Stimulated activated CD8-positive, alpha-beta memory T cell treated with anti-CD3 and anti-CD28 coated beads, Interleukin-15, amount 100 ng/mL, for 4 hours (primary cell): ENCODE measurements at places on chromosomes 16 and 17.

DNA sequence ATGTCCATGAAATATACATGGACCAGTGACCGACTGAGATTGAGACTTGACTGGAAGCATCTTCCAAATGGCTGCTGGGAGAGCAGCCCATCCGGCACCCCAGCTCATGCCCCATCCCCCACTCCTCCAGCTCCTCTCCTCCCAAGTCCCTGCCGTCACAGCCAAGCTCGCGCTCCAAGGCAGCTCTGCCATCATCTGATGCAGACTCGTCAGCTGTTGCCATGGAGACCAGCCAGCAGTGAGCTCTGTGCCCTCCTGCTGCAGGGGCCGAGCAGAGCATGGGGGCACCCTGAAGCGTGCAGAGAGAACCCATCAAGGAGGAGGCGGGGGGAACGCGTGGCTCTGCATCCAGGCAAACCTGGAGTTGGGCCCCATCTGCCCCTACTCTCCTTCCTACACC is 74.5 kb upstream of the TNRC6C start:
- DNase-seq, result no peak

GRCh38 chr16:55949518-55949917 is 74.3 kb upstream of the CES5A start:
- DNase-seq, result no peak

DNA sequence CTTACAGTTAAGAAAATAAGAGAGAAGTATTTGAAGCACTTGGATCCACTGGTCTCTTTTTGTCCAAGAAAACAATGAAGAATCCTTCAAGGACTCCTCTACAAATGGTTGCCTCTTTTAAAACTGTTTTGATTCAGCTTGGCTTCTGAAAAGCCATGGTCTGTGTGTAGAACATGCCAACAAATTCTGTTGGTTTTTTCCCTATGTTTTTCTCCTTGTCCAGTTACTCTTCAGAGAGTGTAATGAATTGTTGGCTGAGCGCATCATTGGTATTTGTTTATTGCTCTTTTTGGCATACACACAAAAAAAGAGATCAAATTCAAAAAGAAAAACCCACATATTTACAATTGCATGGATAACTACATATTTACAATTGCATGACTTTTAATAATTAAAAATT is at the start of gene ABCA10:
Gene ABCA10, minus strand, starts transcription at position 249 of the 400 bp plus-strand sequence. CDS start 3,466 bp downstream, outside the sequence.
- no peak for DNase-seq

DNA sequence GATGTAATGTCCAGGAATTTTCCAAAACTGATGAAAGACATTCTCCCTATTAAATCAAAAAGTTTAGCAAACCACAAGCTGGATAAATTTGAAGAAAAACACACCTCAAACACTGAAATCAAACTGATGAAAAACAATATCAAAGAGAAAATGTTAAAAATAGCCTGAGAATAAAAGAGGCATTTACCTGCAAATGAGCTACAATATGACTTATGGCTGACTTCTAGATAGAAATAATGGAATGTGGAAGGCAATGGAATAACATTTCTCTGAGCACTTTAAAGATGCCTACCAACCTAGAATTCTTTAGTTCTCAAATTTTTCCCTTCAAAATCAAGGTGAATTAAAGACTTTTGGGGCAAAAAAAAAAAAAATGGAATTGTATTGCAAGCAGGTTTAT is 52.4 kb upstream of the HSBP1 start:
- DNase-seq, result no peak

DNA sequence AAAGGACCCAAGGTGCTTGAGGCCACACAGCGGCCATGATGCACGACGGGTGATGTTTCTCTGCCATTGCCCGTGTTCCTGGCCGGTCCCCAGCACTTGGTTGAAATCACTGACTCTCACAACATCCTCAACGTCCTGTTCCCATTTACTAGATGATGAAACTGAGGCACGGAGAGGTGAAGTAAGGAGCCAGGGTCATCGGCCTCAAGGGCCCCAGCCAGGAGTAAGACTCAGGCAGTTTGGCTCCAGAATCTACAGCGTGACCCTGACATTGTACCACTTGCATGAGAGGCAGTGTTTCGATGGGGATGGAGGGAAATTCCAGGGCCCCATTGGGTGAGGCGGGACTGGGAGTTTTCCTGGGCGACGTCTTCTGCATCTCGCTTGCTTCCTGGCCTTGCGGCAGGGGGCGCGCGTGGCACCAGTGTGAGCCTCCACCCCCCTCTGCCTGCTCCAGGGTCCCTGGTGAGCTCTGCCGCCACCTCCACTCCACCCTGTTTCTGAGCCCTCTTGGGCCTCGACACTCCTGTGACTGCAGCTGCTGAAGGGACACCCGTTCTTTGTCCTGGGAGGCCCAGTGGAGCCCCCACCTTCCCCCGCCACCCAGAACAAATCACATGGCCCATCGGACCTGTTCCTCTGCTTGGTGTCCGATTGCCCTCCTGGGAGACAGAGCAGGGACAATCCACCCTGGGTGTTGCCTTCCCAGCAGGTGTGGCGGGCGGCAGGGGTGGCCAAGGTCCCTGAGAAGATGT is 133.0 kb upstream of the GSE1 start:
- no peak for DNase-seq

DNA sequence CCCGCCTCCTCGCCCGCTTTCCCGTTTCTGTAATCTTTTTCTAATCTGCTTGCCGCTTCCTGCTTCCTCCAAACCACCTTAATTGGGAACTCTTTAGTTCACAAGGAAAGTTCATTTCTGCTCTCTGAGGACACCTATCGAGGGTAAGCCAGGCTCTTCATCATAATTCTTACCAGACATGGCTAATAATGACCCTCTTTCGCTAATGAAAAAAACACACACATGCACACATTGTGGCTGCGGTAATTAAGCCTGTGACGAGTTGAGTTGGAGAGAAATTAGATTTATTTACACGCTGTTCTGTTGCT is 100.6 kb downstream of the ZNF423 start:
- DNase-seq, result no peak

DNA sequence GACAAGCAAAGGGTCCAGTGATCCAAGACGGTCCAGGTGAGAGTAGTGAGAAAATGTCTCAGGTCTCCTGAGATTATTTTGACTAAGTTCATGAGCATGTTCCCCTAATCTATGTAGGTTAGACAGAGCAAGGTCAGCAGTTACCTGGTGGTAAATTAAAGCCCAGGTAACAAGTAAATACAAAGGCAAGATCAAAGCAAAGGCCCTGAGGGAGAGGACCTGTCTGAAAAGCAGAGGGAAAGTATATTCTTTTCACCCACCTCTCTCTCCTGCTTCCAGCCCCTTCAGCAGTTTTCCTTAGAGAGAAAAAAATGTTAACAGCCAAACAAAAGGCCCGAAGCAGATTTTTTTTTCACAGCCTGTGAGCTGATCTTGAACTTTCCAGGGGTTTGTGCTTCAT is 302.7 kb downstream of the MAP2K6 start:
- DNase-seq, result no peak

DNA sequence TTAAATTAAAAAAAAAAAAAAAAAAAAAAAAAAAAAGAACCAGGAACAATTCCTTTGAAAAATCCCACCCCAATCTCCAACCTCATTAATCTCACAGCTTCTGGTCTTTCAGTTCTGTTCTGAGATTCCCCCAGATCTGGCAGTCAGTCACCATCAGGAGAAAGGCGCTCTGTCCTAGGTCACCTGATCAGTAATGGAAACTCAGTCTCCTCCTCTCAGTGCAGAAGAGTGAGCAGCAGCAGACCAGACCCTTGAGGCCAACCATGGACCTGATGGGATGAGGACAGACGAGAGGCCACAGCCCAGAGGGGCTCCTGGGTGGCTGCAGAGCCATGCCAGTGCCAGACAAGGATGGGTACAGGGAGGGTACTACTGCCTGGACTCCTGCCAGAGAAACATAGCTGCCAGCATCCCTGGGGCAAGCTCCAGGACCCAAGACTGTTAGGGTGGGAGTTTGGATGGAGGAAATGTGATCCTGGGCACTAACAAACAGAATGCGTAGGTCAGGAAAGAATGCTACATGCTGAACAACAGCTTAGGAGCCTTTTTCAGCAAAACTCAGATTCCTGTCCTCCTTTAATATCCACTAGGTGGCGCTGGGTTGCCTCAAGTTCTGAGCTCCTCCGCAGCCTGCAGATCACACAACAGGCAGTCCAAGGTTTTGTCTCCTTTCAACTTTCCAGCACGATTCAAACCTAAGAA is 28.7 kb downstream of the MPG start:
- DNase-seq, result no peak

- DNase-seq, result no peak
These were observed 77.2 kb downstream of the NT5M start for GRCh38 chr17:17380145-17380925.

DNA sequence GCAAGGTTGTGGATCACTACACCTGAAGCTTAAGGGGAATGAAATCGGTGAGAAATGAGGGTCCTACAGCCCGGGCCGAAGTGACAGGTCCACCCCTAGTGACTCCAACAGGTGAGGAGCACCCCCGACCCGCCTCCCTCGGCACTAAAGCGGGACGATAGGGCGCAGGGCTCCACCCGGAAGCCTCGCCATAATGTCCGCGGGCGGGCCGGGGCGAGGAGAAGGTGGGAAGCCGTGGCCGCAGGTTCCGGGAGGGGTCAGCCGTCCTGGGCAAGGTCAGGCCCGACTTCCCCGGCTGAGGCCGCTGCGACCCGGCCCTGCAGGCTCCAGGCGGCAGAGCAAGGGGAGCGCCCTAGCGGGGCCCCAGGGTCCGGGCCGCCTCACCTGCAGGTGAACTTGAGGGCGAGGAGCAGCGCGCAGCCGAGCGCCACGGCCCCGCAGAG is 543 bp downstream of the TXNDC11 start:
- DNase-seq, result no peak

GRCh38 chr17:17668358-17668757 is 12.9 kb upstream of the RAI1 start:
- DNase-seq, result no peak

DNA sequence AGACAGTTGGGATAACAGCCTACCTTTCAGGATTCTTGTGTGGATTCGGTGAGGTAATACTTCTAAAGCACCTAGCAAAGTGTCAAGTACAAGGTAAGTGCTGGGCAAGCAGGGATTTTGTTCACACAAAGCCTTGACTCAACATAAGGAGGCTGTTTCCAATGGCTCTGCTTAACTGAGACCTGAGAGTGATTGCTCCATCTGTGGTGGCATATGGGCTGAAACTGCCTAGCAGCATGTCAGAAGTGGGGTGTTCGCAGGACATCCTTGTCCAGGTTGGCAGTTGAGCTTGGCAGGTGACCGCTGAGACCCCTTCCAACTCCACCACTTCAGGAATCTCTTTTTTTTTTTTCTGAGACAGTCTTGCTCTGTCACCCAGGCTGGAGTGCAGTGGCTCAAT is 19.8 kb downstream of the IL4R start:
- no peak for DNase-seq

- no peak for DNase-seq
These were observed 96.4 kb upstream of the SOX9 start for GRCh38 chr17:72024457-72024856.

DNA sequence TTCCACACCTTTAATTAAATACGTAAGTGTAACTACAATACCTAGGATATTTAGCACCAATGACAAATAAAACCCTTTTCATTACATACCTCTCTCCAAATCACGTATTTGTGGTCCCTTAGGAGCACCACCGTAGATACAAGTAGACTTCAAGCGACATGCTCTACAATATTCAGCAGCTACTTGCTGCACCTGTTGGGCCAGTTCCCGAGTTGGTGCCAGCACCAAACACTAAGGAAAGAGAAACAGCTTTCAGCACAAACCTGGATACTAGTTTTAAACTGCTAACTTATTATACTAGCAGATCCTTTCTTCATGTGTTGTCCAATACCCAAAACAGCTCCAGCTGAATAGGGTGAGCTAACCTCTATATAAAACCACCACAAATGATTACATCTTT is 2.7 kb downstream of the DDX5 start:
- no peak for DNase-seq
